Chondrocyte (in vitro differentiated cells): ENCODE measurements at places on chromosomes 5 and 9. TPM values are rescaled to one million over a fixed set of nuclear protein-coding genes. Genes with fewer than 3 reads are reported as not detected.

Gene SCGB3A2
- not detected in 3 replicates for total RNA-seq

Gene MYOZ3
- 1.9 to 3.3 TPM (median 2.0 TPM) in 3 replicates for total RNA-seq

Gene DNAI1
- total RNA-seq = 0.25 TPM in 1 of 3 replicates, not detected in the others

Gene GDNF
- 0.39 to 1.1 TPM (median 0.69 TPM) in 3 replicates for total RNA-seq

Gene MSX2
- total RNA-seq = 2.2 to 25.5 TPM (median 2.3 TPM) in 3 replicates

Gene ZFP2
- total RNA-seq = 1.6 to 2.1 TPM (median 1.7 TPM) in 3 replicates

Gene UNC13B
- total RNA-seq = 29.8 to 32.8 TPM (median 31.8 TPM) in 3 replicates

Gene KCNN2
- 0.19 TPM in 1 of 3 replicates, not detected in the others for total RNA-seq

Gene CAST
- total RNA-seq = 131 to 160 TPM (median 137 TPM) in 3 replicates

Gene CDH18
- not detected in 3 replicates for total RNA-seq

Gene IDNK
- 1.8 to 2.3 TPM (median 2.1 TPM) in 3 replicates for total RNA-seq

Gene GKAP1
- 1.7 to 2.6 TPM (median 1.9 TPM) in 3 replicates for total RNA-seq
